ENCODE measurements at places on chromosomes 3 and 15.

- no peak for DNase-seq
Observed at GRCh38 chr3:67244130-67244529, 246.0 kb downstream of the KBTBD8 start.

- no peak for DNase-seq
Observed at GRCh38 chr3:4029135-4029534, 229.9 kb downstream of the LRRN1 start.

DNA sequence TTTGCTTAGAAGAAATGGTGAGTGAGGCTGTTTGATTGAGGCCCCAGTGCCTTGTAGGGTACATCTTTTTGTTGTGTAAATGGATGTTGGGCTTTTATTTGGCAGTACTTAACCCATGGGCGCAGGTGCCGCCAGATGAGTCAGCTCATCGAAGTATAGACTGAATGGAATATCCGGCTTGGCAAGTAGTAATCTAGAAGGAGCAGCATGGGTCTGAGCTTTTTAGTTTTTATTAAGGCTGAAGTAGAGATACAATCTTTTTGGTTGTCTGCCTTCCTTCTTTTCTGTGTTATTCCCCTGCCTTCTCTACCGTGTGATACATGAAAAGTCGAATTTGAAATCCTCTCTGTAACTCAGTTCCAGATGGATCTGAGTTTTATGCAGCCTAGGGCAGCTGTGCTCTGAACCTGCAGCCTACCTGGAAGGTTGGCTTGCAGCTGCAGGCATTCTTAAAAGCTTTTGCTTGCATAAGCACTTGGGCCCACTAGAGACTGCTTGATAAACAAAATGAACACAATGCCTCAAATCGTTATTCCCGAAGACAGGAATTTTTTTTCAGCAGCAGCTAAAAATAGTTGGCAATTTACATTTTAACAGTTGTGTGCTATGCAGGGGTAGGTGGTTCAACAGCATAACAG is 177.5 kb upstream of the CGNL1 start:
- DNase-seq: no peak

DNA sequence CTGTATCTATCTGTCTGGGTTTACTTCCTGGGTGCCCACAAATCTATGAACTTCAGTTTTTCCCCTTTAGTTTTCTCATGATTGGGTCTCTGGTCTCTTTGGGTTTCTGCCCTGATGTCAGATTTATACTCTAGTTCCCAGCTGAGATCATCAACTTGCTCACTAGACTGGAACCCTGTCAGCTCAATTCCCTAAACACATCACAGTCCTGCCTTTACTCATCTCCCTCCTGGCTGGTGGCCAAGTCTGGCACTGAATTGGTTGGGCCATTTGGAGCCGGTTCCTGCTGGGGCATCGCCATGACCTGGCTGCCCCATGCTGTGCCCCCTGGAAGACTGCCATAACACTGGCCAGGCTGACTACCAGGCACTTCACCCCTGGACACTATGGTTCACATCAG is 345.3 kb downstream of the CHST2 start:
- DNase-seq: no peak

- no peak for DNase-seq
Observed at GRCh38 chr3:15312550-15312949, 19.8 kb downstream of the SH3BP5 start.

DNA sequence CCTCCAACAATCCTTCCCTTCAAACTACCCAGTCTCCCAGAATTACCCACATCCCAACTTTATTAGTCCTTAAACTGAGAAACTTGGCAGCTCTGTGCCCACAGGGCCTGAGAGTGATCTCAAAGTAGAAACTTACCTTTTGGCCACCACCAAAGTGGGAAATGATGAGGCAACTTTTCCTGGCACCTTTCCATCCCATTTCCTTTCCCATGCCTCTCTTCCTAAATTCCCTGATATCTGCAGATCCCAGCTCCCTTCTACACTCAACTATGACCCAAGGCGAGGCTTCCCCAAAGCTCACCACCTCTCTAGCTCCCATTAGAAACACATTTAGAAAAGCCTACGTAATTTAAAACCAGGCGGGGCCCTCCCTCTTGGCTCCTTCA is 271.9 kb downstream of the FOXP1 start:
- DNase-seq: no peak

GRCh38 chr15:86857701-86858100 is 778.0 kb downstream of the AGBL1 start:
- DNase-seq: no peak

GRCh38 chr15:69225355-69226022 is 65.1 kb downstream of the GLCE start:
- DNase-seq: no peak

- DNase-seq: no peak
Observed at GRCh38 chr3:14200276-14200675, 21.7 kb downstream of the LSM3 start.

- no peak for DNase-seq
Observed at GRCh38 chr15:52083603-52084002, 29.0 kb downstream of the BCL2L10 start.

DNA sequence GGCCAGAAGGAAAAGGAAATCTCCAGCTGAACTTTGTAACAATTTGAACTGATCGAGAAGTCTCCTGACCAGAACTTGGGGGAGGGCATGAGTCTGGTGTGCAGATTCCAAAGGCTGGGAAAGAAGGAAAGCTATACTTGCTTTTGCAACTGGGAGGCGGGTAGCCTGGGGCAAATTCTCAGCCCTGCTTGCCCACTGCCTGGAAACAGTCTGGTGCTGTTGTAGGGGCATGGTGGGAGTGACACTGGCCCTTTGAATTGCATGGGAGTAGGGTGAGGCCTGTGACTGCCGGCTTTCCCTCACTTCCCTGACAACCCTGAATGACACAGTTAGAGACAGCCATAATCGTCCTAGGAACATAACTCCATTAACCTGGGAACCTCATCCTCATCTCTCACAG is 114.0 kb upstream of the POU1F1 start:
- DNase-seq: no peak

DNA sequence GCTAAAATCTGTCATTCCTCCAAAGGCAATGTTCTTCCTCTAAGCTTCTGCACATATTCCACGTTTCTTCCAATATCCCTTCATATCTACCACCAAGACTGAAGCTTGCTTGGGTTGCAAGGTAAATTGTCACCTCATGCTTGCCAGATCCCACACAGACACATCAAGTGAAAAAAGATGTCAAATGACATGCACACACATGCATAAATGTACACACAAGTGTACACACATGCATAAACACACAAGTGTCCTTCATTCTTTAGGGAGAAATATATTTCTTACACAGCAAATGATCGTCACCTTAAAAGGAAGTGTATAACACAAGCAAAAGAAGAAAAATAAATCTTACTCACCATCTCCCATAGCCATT is 59.4 kb downstream of the CLASP2 start:
- DNase-seq: no peak

DNA sequence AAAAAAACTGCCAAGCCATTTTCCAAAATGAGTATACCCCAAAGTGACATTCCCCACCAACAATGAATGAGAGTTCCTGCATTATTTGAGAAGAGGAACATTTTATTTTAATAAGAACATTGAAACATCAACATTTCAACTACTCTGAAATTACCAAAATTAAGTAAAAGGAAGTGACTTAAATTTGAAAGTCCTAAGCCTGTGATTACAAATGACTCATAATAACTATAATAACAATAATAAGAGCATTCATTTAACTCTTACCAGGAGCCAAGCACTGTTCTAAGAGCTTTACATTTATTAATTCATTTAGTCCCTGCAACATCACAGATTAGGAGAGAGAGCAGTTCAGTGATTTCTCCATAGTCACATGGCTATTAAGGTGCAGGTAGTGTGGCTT is 32.4 kb downstream of the LRRC28 start:
- no peak for DNase-seq

- DNase-seq: no peak
Observed at GRCh38 chr3:128787256-128788253, 61.6 kb downstream of the RAB7A start.

DNA sequence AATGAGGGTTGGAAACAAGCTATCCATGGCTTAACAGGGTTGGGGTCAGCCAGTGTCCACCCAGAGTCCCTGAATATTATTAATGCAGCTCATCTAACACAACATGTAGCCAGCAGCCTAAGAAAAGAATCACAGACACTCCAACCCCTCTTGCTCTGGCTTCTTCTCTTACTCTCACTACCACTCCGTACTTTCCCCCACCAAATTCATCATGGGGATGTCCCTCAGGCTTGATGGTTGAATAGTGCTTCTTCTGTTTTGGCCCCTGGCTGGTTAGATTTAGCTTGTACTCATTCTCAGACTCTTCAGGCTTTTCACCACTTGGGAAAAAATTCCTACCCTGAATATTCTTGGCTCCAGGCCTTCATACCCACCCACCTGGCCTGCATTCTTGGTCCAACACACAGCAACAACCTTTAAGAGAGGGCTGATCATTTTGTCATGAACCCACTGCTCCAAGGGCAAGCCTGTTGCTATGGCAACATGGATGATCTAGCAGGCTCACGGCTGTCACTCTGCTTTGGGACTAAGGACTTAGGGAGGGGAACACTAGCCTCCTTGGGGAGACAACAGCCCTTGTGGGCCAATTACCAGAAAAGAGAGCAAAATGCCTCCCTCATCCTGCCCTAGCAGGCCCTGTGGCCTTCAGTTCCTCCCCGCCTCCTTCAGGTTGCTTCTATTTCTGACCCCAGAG is 9.4 kb upstream of the MED12L start:
- no peak for DNase-seq

DNA sequence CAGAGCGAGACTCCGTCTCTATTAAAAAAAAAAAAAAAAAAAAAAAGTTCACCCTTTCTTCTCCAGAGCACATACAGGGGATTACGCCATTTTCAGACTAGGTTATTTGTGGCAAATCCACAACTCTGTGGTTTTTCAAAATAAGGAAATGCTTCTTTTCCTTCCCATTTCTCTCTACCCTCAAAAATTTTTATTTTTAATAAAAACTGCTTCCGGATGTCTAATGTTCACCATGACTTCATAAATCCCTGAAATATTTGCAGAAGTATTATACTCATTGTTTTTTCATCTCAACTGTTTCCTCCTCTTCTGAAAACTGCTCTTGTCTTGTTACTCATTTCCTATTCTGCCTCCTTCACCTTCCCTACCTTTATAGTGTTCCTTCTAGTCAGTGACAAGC is 45.0 kb upstream of the SLC12A8 start:
- DNase-seq: no peak

GRCh38 chr15:20295238-20295811 is 246.3 kb downstream of the GOLGA6L6 start:
- peak; percentile 35 for DNase-seq

DNA sequence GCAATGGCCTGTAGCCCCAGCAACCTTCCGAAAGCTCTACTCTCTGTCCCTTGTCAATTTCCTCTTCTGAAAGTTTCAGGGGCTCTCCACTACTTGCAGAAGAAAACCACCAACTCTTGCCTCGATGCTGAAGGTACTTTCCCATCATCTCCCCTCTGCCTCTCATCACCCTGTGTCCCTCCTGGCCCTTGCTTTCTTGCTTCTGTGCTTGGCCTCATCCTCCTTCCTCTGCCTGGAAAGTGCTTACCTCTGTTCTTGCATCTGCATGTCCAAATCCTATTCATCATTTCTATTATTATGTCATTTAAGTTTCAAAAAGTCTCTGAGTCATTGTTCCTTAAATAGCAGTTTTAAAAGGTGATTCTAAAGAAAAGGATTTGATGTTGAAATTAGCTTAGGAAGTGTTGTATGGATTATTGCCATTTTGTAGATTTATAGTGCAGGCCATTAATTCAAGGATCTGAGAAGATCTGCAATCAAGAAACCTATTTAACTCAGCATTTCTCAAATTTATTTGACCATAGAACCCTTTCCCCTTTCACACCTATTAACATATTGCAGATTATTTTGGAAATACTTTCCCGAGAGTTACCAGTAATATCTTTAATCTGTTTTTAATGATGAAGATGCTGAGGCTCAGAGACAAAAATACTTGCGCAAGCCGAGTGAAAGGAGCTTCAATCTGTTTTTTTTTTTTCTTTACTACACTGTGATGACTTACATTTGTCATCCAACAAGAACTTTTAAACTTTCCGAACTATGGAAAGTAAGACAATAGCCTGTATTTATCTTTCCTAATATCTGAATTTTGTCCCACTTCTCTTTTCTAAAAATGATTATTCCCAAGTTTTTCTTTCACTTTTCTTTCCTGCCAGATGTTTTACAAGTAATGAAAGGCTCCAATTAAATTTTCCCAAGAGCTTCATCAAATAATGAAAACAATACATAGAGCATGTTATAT is 22.3 kb upstream of the CFAP161 start:
- no peak for DNase-seq

- no peak for DNase-seq
Observed at GRCh38 chr3:196554205-196554604, 14.1 kb downstream of the WDR53 start.

- no peak for DNase-seq
Observed at GRCh38 chr15:39597336-39597735, 16.5 kb downstream of the THBS1 start.

- no peak for DNase-seq
Observed at GRCh38 chr3:63613561-63613960, 38.9 kb upstream of the SNTN start.

DNA sequence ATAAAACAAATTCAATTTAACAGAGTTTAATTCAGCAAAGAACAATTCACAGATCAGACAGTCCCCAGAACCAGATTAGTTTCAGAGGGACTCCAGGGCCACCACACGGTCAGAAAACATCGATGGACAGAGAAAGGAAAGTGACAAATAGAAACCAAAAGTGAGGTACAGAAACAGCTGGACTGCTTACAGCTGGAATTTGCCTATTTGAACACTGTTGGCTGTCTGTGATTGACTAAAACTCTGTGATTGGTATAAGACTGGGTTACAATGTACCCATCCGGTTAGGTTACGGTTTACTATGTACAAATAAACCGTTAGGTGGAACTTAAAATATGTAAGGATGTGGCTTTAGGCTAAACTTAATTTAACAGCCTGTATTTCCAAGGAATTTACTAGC is 30.3 kb downstream of the MOBP start:
- DNase-seq: no peak

- DNase-seq: no peak
Observed at GRCh38 chr15:70087708-70088352, 9.9 kb downstream of the TLE3 start.

DNA sequence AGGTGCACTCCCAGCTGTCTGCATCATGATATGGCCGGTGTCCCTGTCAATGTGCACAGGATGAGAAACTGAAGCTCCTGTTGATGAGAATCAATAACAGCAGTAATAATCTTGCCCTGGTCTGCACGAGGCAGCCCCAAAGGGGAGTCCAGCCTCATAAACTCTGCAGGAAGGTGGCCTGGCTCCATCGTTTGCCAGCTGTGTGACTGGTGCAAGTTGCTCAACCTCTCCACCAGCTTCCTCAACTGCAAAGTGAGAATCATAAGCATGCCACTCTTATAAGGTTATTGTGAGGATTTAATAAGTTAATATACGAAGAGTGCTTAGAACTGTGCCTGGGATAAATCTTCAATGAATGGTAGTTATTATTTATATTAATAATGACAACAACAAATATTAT is 203.4 kb upstream of the HES1 start:
- DNase-seq: no peak
